Astrocyte (in vitro differentiated cells and primary cell): ENCODE measurements at places on chromosomes 2 and 18.

- no peak for DNase-seq
These were observed 103.0 kb upstream of the STK17B start for GRCh38 chr2:196274387-196274809.

DNA sequence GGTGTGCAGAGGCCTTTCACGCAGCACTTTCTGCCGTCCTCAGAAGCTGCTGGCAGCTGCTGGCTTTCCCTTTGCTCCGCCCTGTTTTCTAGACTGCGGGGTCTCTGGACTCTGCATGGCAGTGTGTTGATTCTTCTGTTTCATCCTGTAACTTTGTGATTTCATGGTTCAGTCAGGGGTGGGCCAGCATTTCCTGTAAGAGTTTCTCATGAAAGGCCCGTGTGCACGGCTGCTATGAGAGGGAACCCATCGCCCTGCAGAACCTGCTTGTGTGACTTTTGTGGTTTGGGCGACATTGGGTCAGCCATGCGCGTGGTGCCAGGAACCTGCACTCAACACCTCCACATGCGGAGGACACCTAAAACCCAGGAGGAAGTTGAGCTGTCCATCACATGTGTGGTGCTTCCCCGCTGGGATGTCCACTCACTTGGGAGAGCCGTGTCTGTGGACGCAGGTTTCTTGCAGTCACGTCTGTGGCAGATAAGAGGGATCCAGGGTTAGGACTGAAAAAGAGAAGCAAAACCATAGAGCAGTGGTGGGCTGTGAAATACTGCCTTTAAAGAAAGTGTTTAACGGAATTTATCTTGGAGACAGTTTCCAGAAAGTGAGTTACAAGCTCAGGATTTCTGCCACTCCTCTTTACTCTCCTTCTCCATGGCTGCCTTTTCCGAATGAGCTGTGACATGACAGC is 167.3 kb upstream of the ALKAL2 start:
- no peak for DNase-seq

- DNase-seq: peak; percentile 70
These were observed 284.9 kb downstream of the OSR1 start for GRCh38 chr2:19073522-19073921.

DNA sequence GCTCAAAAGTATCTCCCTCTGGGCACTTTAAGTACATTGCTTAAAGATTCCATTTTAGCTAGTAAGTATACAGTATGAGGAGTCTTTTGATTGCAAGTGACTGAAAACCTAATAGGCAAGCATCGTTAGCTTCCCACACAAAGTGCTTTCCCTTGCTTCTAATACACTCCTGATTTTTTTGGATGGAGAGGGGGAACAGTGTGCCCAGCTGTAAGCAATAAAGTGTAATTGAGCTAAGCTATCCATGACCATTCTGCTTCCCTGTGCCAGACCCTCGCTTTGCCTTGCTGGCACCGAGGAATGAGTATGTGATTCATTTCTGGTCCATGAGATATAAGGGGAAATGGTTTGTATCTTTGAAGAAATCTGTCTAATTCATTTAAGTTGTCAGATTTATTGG is 3.8 kb upstream of the ZNF24 start:
- no peak for DNase-seq

DNA sequence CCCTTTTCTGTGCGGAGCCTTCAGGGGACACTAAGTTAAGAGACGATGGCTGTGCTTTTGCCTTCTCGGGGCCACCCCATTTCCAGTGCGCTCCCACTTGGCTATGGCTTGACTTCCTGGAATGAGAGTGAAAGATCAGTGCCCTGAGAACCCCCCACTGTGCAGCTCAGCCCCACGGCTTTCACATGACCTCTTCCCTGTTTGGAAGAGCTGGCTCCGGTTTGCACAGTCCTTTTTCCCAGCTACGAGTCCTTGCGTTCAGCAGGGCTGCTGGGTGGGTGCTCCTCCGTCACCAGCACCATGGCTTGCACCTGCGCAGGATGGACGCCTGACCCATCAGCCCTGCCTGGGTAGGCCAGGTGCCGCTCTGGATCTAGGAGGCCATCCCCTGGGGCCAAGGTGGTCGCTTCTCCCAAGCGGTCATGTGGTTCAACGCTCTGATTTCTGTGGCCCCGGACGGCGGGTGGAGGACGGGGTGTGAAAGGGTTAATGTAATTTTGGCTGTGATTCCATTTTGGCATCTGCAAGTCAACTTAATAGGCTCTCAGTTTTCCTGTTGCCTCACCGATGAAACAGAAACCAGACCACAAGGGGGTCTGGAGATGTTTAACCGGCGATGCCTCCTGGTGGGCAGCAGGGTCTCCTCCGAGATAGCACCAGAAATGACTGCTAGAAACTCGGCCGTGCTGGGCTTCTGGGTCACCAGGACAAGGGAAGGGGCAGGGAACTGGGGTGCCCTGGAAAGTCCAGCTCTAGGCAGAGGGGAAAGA is 113.1 kb upstream of the HAAO start:
- DNase-seq: no peak

DNA sequence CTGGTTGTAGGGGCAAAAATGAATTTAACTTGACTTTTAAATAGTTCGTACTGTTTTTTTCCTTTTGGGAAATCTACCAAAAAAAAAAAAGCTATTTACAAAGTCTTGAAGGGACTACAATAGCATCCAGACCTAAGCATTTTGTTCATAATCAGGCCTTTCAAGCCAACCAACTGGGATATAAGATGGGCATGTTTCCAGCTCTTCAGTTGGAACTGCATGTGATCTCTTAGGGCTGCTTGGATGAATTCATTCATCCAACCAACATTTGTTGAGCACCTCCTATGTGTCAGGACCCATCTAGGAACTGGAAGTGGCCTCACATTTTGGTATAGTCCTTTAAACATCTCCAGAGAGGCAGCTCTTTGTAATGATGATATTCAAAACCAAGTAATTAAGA is 98.6 kb downstream of the AAK1 start:
- DNase-seq: no peak

- DNase-seq: no peak
These were observed 4.6 kb downstream of the HOXD1 start for GRCh38 chr2:176193048-176193447.

DNA sequence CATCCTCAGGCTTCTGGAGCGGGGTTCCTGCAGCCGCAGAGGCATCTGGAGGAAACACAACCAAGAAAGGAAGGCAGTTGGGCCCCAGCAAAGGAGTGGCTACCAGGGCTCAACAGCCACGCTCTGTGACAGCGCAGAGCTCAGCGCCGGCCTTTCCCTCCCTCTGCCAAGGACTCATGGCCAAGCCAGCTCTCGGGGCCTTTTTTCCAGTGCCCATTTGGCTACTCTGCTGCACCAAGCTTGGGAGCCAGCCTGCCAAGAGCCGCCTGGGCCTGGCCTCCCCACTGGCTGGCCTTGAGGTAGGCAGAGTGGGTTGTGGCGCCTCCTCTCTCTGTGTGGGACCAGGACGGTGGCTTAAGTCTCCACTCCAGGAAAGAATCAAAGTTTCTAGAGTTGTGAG is 7.2 kb upstream of the CCDC74A start:
- no peak for DNase-seq

GRCh38 chr18:23203891-23204432 is 68.7 kb downstream of the CABLES1 start:
- no peak for DNase-seq

DNA sequence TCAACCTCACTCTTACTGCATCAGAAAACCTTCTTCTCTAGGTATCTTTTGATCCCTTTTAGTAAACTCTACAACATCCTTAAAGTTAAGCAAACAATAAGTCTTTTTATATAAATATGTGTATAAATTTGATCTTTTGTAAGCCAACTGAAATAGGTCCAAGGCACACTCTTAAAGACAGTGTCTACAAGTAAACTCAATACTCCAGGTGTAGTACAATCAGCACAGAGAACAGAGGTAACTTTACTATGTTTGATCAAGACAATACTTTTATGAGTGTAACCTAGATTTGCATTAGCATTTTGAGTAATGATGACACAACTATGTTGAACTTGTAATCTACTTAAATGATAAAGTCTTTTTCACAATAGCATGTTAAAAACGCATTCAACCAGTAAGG is 593.1 kb upstream of the CHAC2 start:
- no peak for DNase-seq

DNA sequence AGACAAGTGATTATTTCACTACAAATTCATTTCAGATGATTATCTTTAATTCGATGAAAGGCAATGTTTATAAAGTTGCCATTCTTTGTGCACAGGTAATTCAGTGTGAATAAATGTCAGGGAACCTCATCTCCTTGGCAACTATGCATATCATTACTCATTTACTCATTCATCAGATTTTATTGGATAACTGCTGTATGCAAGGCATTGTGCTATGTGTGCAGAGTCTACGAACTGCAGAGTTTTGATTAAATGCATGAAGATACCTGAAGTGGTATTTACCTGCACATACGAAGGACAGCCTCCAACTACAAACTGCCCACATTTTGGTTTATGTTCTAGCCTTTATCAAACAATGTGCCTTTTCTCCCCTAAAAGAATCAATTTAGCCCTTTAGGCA is 3.5 kb downstream of the RND3 start:
- no peak for DNase-seq

DNA sequence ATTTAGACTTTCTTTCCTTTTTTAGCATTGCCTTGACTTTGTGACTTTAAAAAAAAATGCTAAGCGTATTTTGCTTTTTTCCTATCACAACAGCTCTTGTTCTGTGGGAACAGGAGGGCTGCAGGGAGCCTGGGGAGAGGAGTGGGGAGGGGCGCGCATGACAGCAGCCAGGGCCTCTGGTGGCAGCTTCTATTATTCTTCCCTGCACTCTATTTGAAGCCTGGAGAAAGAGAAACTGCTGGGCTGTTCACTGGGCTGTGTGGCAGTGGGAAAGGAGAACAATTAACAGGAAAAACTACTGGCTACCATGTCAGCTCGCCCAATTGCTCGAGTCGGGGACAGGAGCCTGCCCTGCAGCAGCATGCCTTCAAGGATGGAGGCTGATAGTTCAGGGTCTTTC is 119.0 kb upstream of the ZBTB14 start:
- no peak for DNase-seq

DNA sequence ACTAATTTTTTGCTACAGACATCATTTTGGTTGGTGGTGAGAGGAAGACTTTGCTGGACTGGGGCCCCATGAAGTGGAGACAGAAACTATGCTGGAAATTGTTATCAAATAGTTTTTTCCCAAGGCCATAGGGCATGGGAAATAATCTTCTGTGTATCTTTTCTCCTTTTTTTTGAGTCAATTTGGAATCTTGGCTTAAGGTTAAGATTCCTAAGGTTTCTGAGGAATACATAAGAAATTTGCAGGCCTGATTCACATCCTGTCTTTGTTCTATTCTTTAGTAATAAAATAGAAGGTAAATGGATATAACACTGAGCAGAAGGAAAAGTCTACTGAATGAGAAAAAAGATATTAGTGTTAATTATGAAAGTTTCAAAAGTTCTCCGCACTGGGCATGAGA is 16.6 kb downstream of the SMC6 start:
- peak; percentile 78 for DNase-seq

- no peak for DNase-seq
These were observed 33.4 kb upstream of the DSEL start for GRCh38 chr18:67549946-67550345.

DNA sequence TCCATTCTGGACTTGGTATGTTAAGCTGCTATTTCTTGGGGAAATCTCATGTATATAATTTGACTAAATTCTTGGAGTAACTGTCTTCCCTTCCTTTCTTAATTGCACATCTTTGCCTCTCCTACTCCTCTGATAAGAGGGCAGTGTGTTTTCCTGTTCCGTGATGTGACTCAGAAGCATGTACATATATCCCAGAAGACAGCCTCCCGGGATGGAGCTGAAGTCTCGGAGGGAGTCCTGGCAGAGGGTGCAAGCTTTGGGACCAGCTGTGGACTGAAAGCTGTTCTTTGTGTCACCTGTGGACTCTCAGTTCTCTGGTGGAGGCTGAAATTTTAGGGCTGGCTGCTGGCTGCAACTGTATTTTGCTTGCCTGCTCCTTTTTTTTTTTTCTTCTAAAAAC is 54.7 kb upstream of the MGAT5 start:
- no peak for DNase-seq

- no peak for DNase-seq
These were observed 9.0 kb downstream of the REL start for GRCh38 chr2:60890393-60890707.

DNA sequence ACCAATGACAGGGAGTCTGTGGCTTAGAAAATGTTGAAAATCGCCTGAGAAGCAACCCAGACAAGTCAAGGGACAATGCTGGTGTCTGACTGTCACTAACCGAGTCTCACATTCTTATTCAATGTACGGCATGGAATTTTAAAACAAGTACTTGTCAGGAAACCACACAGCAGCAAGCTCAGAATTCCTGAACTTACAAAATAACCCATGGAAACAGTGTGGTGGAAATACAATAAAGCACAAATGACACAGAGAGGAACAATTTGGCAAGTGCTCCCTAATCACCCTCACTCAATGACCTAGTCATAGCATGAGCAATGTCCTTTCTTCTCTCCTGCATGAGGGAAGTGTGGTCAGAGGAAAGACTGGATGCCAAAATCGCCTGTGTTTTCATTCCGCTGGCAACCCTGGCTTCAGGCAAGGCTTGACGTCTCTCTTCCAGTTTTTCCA is 154.0 kb downstream of the SATB2 start:
- DNase-seq: peak; percentile 100

DNA sequence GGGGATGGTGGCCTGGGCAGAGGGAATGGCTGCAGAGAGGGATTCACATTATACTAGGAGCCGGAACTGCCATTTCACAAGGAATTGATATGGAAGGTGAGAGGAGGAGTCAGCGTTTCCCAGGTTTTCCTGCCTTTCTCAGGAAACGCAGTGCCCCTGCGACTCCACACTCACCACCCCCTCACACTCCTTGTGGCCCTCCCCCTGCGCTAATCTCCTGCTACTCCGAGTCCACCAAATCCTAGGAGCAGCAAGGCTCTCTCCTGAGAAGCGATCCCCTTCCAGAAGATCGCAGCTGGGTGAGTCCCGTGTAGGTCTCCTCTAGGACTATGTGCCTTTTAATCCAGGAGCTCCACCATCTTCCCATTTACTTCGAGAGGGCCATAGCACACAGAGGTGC is 140.6 kb downstream of the VAPA start:
- no peak for DNase-seq

DNA sequence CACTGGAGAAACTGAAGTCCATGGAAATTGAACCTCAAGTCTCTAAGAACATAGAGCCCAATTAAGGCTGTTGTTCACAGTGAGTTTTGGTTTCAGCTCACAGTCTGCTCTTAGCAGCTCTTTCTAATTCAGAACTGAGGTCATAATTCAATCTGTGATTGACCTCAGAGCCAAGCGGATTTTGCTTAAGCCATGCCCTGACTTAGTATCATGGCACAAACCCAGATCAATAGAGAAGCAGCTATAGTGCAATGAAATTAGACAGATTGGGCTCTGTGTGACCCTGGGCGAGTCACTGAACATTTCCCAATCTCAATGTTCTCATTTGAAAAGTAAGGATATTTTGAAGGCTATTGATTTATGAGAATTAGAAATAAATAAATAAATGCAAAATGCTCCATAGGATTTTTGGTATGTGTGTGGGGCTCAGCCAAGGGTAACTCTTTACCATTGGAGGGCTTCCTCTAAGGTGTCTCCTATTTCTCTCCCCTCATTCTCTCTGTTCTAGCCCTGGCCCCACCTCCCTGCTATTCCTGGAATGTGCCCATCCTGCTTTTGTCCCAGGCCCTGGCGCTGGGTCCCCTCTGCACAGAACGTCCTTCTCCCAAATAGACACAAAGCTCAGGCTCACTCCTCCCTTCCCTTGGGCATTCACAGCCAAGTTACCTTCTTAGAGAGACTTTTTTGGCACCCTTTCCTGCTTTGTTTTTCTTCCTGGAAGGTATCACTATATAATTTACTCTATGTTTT is 239.6 kb downstream of the LPIN1 start:
- DNase-seq: no peak

GRCh38 chr2:233832414-233832813 is 21.9 kb downstream of the HJURP start:
- DNase-seq: peak; percentile 48

GRCh38 chr2:199851501-199851810 is 464 bp upstream of the FTCDNL1 start:
- DNase-seq: no peak
